ENCODE measurements at places on chromosomes 12 and 14. TPM values are rescaled to one million over a fixed set of nuclear protein-coding genes. Genes with fewer than 3 reads are reported as not detected.

The LRRC10 gene
- total RNA-seq: not detected

The KRT85 gene
- not detected for total RNA-seq

The MEG3 gene
- total RNA-seq: 75.1 TPM

The ITGA7 gene
- total RNA-seq: 5.3 TPM

The MSRB3 gene
- total RNA-seq: 29.7 TPM

The LRP1-AS gene
- total RNA-seq: not detected

The FOXA1 gene
- total RNA-seq: 2.1 TPM

The RERGL gene
- total RNA-seq: not detected

The ZNF891 gene
- 0.39 TPM for total RNA-seq

The CMA1 gene
- not detected for total RNA-seq

The ADGRD1 gene
- 0.78 TPM for total RNA-seq

The SLC17A8 gene
- not detected for total RNA-seq

The GALNT9 gene
- 0.13 TPM for total RNA-seq

The BCL11B gene
- total RNA-seq: 0.13 TPM

The CLEC12A gene
- not detected for total RNA-seq

The ASCL1 gene
- total RNA-seq: not detected

The DNAJC22 gene
- 9.7 TPM for total RNA-seq

The NRIP2 gene
- total RNA-seq: 1.0 TPM
